Activated CD4-positive, alpha-beta T cell treated with anti-CD3 and anti-CD28 coated beads, Interleukin-2, amount 50 U/mL, for 24 hours (primary cell): ENCODE measurements at places on chromosomes 13 and 19.
A peak's percentile ranks its signal among the peaks of the same experiment; 100 is the strongest.

GRCh38 chr19:1437609-1438008 lies 587 bp upstream of the RPS15 start:
- no peak for DNase-seq

- no peak for DNase-seq
These were observed 256.0 kb downstream of the PCDH9 start for GRCh38 chr13:66974174-66974573.

- no peak for DNase-seq
These were observed 22.8 kb downstream of the RASA3 start for GRCh38 chr13:114109641-114110041.

DNA sequence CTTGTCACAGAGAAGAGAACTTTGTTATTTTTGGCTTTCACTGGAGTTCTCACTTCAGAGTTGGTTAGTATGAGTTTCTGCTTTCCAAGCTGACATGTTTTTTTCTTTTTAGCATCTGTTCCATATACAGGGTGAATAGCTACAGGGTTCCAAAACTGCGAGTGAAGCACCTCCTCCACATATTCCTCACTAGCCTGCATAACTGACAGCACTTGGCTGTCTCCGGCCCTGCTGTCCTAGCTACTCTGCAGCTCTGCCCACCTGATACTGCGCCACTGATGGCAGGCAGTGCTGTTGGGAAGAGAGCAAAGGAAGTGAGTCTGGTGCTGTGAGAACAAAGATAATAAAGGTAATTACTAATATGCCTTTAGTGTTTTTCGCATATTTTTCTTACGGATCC lies 6.8 kb downstream of the ATP8A2 start:
- no peak for DNase-seq

DNA sequence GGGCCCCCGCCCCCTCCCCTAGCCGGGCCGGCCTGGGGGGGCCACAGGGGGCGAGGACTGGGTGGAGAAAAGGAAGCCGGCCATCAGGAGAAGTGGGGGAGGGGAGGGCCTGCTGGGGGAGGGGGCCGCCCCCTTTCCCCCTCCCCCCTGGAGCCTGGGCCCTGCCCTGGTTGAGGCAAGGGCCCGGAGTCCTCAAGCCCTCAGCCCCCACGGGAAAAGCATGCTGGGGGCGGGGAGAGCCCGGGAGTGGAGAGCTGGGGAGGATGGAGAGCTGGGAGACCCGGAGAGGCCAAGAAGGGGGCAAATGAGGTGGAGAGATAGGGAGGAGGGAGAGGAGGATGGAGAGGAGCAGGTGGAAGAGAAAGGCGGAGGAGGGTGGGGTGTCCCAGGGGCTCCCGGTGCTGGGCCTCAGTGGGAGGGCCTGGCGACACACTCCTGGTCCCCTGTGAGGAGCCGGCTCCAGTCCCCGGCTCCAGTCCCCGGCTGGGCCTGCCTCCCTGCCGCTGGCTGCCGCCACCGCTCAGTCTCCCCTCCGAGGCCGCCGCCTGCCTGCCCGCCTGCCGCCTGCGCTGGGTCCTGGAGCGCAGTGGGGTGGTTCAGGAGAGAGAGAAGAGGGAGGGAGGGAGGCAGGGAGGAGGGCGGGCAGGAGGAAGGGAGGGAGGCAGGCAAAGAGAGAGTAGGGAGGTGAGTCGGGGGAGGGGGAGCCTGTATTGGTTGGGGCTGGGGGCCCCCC lies at the start of gene GRIK5:
GRIK5 (minus strand) TSS at position 588 of the 733 bp plus-strand sequence. CDS start 4,436 bp downstream, outside the sequence.
- no peak for DNase-seq

- DNase-seq, result no peak
These were observed 93.9 kb downstream of the TSHZ3 start for GRCh38 chr19:31255174-31255799.

DNA sequence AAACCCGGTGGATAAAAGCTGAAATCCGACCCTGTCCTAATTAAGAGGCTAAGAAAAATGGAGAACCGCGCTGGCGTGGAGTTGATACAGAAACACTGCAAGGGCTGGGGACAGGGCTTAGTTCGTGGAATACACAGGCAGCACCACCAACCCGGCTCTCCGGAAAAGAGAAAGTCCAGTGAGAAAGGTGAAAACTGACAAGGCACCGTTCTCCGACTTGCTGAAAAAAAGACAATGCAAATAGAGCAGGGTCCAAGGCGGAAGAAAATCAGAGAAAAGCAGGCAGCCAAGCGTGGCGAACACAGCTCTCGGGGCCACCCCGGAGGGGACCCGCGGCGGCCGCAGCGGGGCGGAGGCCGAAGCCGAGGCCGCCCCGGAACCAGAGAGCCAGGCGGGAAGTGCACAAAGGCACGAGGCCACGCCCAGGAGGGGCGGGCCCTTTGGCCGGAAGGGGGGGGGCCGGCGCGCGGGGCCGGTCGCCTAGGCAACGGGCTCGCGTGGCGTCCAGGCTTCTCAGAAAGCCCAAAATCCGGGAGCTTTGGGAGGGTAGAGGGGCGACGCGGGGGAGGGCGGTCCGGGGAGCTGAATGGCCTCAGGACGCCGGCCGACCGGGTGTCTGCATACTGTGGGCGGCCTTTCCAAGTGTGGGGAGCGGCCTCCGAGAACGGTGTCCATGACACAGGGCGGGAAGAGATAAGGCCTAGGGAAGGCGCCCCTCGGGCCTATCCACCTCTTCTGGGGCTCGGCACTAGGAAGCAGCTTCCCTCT lies 1.2 kb upstream of the ING1 start:
- peak; percentile 68 for DNase-seq

DNA sequence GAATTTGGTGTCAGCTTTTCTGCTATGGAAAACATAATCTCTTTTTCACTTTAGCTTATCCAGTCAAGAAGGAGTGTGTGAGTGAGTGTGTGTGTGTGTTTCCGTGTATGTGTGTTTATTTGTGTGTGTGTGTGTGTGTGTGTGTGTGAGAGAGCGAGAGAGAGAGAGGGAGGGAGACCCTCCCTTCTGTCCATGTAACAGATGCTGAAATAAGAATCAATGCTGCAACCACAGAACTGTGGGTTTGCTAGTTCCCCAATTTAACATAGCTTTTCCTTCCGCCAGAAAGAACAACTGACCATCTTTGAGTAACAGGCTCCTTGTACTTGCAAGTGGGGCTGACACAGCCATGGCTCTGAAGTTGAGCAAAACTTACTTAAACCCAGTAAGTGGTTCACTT lies 5.2 kb downstream of the LCP1 start:
- DNase-seq, result no peak

GRCh38 chr13:91144054-91144453 lies 203.4 kb upstream of the MIR17HG start:
- DNase-seq, result no peak

- no peak for DNase-seq
These were observed 3.1 kb downstream of the MAST3 start for GRCh38 chr19:18100710-18101109.

GRCh38 chr19:43105496-43105895 lies 23.0 kb upstream of the PSG2 start:
- no peak for DNase-seq

- no peak for DNase-seq
These were observed 269.4 kb upstream of the NBEA start for GRCh38 chr13:34672631-34673030.

DNA sequence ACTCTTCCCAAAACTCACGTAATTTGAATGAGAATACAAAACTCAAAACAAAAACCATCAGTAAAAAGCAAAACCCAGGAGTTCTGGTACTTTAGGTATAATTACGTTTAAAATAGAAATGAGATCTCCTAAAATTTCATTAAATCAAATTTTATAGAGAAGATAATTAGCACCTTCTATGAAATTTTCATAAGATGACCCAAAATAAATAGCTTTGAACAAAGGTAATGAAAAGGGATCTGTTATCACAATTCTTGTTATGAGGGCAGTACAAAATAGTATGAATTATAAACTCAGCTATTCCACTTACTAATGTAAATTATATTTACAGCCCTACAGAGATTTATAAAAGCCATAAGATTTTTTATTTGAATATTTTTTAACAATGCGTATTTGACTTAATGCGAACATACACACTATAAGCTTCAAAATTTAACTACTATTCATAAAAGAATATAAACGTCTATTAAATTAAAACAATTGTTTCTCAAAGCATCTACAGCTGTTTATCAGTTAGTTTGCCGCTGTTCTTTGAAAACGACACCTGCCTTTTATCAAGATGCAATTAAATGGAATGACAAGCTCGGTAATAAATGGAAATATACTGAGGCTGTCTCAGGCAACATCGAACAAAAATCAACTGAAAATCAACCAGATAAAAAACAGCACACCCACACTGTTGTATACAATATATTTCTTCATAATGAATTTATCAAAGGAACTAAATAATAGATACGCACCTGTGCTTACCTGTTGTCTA lies 63.8 kb downstream of the KCNRG start:
- DNase-seq, result no peak

- DNase-seq, result no peak
These were observed 3.0 kb downstream of the GADD45GIP1 start for GRCh38 chr19:12953799-12954611.
